ENCODE measurements at places on chromosomes 16 and 17.

- no peak for DNase-seq
These were observed 22.3 kb downstream of the ADGRG5 start for GRCh38 chr16:57564571-57565270.

DNA sequence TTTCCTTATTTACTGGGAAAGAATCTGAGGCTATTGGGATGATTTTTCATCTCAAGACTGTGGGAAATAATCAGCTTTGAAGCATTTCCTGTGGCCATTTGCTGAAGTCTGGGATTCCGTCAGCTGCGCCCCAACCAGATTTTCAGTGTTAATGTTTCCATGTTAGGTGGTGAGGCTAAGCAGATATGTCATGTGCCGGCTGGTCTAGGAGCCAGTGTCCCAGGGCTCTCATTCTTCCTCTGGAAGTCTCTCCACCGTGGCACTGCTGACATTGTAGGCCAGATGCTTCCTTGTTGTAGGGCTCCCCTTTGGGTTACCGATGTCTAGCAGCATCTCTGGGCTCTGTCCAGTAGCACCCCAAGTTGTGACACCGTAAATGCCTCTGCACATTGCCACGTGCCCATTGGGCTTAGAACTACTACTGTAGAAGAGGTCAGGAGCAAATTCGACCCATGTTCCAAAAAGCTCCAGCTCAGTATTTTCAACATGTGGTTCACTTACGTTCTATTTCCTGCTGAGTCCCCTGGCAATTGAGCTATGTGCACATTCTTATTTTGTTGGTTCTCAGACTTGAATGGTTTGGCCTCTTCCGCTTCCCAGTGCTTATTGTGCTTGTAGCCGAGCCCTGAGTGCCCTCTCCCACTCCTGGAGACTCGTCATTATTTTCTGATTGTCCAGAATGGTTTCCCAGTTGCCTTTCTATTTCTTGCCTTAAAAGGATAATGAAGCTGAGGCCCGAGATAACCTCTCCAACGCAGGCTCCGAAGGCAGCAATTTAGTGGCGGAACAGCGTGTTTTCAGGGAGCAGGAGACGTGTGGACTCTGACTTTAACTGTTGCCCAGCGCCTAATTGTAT lies 82.2 kb downstream of the SPECC1 start:
- DNase-seq, result no peak

DNA sequence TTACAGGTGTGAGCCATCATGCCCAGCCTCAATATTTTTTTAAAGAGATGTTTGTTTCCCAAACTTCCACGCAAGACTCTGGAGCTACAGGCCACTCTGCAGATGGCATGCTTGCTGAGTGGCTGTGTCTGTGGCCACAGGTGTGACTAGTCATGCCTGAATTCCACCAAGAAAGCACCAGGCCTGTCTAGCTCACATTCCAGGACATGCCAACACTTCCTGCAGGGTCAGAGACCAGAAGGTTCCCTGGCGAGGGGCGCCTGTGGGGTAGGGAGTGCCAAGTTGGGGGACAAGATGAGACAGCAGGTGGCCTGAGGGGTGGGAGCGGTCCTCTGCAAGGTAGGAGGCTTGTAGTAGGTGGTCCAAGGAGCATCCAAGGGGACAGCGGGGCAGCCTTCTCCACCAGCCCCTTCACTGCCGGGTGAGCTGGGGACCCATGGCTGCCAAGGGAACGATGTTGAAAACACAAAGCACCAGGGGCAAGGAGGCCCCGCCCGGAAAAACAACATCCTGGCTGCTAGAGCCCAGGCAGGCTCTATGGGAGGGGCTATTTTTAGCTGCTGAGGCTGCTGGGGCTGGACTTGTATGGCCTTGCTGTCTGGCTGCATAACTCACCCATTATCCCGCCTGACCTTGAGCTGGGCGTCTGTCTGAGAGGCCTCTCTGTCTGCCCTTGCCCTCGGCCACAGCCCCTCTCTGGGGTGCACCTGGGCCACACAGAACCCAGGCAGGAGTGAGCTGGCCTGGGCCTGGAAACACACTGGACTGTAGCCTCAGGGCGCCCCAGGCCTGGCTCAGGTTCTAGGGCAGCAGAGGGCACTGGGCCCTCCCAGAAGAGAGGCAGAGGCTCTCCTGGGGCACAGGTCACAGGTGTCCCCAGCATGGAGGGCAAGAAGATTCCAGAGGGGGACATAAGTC lies 5.7 kb downstream of the TRIM47 start:
- no peak for DNase-seq

DNA sequence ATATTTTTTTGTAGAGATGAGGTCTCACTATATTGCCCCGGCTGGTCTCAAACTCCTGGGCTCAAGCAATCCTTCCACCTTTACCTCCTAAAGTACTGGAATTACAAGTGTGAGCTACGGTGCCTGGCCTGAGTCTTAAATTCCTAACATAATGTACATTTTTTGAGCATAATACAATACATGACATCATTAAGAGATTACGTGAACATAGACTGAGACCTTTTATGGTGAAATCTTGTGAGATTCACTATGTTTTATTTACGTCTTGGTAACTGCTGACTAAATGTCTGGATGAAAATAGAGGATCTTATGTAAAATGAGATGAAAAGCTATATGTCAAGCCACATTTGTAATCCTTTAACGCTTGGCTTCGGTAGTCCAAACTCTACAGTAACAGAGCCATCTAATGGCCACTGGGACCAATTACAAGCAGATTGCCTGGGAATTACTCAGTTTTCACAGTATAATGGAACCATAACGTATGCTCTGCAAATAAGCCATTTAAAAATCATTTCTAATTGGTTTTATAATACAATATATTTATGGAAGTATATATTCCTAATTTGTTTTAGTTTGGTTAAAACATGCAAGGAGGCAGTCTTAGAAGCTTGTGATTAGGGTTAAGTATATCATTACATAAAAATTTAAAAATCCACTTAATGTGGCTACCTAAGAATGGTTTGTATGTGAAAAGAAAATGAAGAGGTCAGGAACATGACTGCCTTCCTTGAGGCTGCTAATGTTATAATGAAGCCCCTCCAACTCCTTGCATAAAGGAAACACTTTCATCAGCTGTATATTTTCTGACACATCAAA lies 8.1 kb upstream of the EFCAB13 start:
- DNase-seq, result no peak

DNA sequence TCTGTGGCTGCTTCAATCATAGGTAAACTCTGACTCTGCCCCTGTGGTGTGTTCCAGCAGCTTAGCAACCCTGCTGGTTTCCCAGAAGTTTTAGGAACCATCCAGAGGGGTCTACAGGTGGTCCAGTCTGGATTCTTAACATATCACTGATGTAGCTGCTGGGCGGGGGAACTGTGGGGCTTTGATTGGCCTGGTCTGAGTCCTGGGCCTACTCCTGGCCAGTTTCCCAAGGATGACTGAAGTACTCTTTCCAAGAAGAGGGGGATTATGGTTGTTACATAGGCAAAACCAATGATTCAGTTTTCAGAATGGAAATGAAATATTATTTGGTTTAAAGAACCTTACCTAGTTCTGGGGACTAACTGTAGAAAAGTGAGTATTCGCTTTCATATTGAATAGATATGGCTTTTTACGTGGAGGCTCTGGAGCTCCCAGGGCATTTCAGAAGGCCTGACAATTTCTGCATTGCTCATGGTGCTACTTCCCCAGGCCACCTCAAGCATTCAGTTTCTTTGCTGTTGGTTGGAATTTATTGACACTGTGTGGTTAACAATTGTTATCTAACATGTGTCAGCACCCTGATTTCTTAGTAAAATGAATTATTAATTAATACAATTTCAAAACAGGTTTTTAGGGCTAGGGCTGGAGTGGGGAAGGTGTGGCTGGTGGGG lies 38.4 kb downstream of the EPN2 start:
- no peak for DNase-seq

GRCh38 chr17:9169116-9169515 lies 147.8 kb downstream of the NTN1 start:
- DNase-seq, result no peak

DNA sequence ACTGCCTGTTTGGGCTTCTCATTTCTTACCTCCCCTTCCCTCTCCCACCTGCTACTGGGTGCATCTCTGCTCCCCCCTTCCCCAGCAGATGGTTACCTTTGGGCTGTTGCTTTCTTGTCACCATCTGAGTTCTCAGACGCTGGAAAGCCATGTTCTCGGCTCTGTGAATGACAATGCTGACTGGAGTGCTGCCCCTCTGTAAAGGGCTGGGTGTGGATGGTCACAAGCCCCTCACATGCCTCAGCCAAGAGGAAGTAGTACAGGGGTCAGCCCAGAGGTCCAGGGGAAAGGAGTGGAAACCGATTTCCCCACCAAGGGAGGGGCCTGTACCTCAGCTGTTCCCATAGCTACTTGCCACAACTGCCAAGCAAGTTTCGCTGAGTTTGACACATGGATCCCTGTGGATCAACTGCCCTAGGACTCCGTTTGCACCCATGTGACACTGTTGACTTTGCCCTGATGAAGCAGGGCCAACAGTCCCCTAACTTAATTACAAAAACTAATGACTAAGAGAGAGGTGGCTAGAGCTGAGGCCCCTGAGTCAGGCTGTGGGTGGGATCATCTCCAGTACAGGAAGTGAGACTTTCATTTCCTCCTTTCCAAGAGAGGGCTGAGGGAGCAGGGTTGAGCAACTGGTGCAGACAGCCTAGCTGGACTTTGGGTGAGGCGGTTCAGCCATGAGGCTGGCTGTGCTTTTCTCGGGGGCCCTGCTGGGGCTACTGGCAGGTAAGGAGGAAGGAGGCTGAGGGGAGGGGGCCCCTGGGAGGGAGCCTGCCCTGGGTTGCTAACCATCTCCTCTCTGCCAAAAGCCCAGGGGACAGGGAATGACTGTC lies at the start of gene CD68:
Gene CD68 (plus strand): TSS at position 638 of the 833 bp plus-strand sequence. CDS start 40 bp downstream, at position 678.
- no peak for DNase-seq

DNA sequence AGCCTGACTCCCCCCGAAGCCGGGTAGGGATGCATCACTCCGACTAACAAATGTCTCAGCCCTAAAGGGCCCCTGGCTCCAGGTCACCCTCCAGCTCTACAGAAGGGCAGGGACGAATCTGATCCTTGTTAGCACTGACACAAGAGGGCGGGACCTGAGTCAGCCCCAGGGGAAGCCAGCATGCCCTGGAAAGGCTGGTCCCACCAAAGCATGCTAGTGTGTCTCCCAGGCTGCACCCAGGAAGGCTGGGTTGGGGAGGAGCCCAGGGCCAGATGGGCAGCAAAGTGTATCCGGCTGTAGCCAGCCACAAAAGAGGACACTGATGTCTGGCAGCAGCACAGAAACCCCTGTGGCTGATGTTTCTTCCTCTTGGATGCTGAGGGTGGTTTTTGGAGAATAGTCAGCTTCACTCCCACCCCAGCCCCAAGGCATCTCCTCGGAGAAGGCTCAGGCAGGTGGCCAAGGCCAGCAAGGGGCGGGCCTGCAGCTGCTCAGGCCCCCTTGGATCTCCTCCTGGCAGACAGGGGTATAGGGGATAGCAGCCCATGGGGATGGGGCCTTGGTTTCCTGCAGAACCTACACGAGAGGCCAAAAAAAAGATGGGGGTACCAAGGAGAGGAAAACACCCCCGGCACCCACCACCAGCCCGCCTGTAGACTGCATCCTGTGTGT lies 11.0 kb downstream of the NATD1 start:
- no peak for DNase-seq

GRCh38 chr17:61392679-61393078 lies 7.0 kb upstream of the TBX2 start:
- no peak for DNase-seq

GRCh38 chr17:33163533-33164168 lies 129.4 kb downstream of the ASIC2 start:
- DNase-seq, result no peak

- DNase-seq, result no peak
These were observed 211.1 kb upstream of the WSB1 start for GRCh38 chr17:27082775-27083154.

DNA sequence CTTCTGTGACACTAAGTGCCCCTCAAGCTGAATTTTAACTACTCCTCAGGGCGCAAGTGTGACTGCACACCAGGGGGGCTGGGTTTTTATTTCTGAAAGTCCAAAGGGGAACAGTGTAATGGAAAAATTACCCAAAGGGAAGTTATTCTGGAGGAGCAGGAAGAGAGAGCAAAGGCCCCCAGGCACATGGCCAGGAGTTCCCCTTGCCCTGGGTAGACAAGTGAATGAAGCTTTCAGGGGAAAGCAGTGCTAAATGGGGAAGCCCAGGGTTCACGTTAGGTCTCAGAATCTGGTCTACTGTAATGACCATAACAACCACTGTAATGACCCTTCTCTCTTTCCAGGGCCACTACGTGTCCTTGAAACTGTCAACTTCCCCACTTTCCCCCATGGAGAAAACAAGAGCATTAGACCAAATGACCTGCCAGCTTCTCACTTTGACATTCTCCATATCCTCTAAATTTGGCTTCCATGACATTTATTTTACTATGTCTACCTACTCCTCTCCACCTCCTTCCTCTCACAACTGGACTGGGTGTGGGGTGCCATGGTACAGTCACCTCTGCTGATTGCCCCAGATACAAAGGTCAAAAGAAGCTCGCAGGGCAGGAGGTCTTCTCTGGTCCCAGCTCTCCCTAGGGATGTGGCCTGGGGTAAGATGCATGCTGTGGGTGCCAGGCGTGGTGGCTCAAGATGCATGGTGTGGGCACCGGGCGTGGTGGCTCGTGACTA lies 34.1 kb upstream of the MMP2 start:
- no peak for DNase-seq

- no peak for DNase-seq
These were observed 27.8 kb downstream of the BAHCC1 start for GRCh38 chr17:81422776-81423697.

- no peak for DNase-seq
These were observed 5.2 kb upstream of the CCDC182 start for GRCh38 chr17:57750109-57750871.

DNA sequence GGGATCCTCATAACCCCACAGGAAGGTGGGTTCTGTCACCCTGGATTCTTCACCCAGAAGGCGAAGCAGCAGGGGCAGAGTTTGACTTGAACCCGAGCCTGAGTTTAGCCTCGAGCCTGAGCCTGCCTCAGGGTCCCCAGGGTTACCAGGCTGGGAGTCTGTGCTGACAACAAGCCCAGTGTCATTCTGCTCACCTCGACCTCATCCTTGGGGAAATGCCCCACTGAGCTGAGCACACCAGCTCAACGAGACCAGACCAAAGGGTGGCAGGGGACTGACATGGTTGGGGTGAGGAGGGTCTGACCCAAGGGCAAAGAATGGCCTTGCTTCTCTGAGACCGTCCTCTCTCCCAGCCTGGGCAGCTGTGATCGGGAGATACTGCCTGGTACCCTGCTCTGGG lies 20.2 kb downstream of the CACNG4 start:
- DNase-seq, result no peak

GRCh38 chr17:8176197-8176940 lies at the start of gene TMEM107:
TMEM107 (minus strand) TSS chr17:8176380; CDS start chr17:8176286, 94 bp downstream.
- no peak for DNase-seq

GRCh38 chr17:29390851-29391631 lies 878 bp downstream of the TAOK1 start:
- no peak for DNase-seq

- no peak for DNase-seq
These were observed 7.1 kb downstream of the SOX8 start for GRCh38 chr16:988471-989353.
